ENCODE measurements at places on chromosomes 3 and 15.

GRCh38 chr15:87645723-87646122, 610.8 kb downstream of the NTRK3 start:
- DNase-seq, result no peak

- DNase-seq, result no peak
Measured at GRCh38 chr3:52315977-52316764, at the start of gene DNAH1. DNAH1 (plus strand) TSS chr3:52316319; CDS start chr3:52322443, 6,124 bp downstream.

DNA sequence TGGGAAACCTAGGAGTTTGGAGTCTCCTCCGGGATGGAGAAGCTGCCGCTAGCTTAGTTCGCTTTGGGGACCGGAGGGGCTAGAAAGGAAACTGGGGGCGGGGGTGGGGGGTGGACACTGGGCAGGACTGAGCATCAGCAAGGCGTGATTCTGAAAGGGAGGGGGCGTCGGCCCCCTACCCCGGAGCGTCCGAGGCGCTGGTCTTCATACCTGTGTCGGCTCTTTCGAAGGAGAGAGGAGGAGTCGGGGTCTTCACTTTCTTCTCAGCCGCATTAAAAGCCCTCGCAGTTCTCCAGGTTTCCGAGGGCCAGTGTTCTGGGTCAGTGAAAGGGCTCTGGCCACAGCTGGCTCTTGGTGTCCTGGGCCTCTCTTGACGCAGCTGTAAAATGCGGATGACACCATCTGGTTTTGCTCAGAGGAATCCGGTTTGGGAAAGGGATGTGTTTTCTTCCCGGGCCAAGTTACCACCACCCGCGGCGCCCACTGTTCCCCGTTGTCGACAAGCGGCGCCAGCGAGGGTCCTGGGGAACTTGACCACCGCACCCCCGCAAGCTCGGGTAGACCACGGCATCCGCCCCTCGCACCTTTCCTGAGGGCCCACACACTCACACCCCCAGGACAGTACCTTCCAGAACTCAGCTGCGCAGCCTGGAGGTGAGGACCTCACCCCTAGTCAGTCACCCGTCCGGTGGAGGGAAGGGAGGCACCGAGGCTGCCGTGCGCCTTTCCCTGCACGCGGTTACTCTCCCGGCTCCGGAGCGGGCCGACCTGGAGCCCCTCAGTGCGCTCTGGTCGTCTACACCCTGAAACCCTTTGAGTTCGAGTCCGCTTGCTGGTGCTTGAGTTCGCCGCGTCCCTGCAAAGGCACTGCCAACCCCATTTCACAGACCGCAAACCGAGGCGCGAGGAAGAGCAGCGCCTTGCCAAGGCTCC, 660 bp downstream of the CCK start:
- peak; percentile 21 for DNase-seq

- peak; percentile 46 for DNase-seq
Measured at GRCh38 chr15:35078221-35078915, 6.7 kb downstream of the NANOGP8 start.

DNA sequence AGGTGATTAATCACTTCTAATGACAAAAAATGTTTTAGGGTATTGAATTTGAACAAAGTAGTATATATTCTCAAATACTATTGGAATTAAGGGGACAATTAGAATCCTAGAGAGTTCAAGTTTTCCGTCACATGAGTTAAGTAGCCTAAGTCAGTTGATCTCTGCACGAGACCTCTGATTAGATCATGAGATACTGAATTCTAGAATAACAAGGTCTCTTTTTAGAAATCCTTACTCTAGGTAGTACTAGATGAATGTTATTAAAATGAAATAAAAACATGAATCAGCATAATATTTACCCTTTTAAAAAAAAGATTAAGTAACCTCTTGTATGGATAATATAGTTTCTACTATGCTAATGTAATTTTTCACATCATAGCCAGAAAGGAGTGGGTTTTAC, 43.4 kb downstream of the MYO5A start:
- DNase-seq, result no peak

- DNase-seq, result peak; percentile 49
Measured at GRCh38 chr15:67839499-67839928, 331 bp downstream of the RNU6-1 start.

GRCh38 chr15:36612063-36612788, 32.8 kb downstream of the CDIN1 start:
- peak; percentile 96 for DNase-seq

DNA sequence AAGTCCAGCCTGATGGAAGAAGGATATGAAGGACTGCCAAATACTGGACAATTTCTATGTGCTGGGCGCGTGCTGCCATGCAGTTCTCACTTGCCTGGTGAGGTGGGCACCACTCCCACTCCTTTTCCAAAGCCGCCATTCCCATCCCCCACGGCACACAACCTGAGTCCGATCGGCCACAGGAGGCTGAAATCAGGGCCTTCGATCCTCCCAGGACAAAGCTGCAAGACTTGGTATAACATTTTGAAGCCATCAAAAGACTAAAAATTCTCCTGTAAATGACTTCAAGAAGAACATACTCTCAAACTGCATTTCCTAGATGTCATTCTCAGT, 3.1 kb upstream of the MAP6D1 start:
- DNase-seq, result no peak

DNA sequence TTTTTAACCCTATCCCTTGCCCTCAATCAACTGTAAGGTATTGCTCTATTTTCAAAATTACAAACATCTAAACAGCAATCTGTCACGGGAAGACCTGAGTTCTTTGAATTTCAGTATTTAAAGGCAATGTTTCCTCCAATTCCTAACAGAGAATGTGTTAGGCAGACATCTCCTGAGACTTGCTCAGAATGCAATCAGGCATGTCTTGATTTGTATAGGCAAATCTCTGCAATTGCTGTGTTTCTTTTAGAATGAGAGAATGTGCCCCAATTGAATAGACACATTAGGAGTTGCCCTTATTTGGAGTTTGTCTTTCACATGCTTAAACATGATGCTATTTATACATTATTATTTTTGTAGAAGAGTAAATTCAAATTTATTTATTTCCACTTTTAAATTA, 205.6 kb downstream of the CADM2 start:
- no peak for DNase-seq

DNA sequence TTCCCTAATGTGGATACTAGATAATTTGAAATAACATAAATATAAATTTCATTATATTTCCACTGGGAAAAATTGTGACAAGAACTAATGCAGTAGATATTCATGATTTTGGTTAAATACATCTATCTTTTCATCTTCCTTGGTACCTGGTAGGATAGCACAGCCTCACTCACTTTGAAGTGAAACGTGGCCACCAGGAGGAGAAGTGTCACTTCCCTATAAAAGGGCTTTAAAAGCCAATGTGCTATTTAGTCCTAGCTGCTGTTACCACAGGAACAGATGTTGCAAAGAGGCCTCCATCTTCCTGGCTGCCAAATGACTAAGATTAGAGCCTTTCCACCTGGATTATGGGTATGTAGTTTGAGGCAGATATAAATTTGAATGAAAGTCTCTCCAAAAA, 140.0 kb downstream of the PLOD2 start:
- no peak for DNase-seq

GRCh38 chr15:44535523-44536301, 1.2 kb upstream of the EIF3J start:
- no peak for DNase-seq

Data from fibroblast of skin of back (primary cell).